SHP77 treated with DMSO at 0.1 percent for 48 hours (cell line): ENCODE measurements at places on chromosomes 3 and 15.

- no peak for DNase-seq
Observed at GRCh38 chr3:155747946-155748290, 3.0 kb upstream of the PLCH1 start.

DNA sequence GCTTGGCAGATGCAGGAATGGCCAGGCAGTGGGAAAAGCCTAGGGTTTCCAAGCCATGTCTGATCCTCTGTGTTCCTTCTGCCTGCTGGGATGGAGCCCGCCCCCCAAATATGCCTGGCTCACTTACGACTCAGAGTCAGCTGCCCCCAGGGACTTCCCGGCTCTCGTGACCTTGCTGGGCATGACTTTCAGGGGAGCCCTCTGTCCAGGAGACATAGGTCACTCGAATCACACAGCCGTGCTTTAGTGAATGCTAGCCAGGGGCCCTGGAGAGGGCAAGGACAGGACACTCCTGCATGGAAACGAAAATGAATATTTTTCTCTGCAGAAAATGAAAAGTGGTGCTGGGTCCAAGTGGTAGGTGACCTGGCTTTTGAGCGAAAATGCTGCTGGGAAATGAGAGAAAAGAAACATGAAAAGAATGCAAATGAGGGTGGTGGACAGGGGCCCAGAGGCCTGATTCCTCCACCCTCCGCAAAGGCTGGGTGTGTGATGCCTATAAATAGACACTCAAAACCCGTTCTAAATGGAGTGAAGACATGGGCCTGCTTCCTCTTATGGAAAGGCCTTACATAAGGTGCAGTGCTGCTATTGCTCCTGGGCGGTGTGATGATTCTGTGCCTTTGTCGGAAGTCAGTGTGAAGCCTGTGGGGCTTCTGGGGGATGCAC lies 107.4 kb downstream of the APBA2 start:
- no peak for DNase-seq

DNA sequence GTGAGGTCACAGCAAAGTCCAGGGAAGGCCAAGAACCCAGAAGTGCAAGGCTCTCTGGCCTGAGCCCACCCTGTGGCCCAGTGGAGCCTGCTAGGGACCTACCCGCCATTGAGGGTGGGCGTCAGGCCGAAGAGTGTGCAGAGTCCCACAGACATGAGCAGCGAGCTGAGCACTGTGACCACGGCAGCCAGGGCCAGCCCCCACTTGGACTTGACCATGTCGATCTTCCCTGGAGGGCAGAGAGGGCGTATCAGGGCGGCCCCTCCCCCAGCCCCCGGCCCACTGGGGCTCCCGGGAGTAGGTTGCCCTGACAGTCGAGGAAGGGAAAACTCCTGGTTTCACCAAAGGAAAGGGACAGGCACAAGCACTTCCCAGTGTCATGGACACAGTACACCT lies 44.6 kb downstream of the PTPN23 start:
- DNase-seq: no peak

DNA sequence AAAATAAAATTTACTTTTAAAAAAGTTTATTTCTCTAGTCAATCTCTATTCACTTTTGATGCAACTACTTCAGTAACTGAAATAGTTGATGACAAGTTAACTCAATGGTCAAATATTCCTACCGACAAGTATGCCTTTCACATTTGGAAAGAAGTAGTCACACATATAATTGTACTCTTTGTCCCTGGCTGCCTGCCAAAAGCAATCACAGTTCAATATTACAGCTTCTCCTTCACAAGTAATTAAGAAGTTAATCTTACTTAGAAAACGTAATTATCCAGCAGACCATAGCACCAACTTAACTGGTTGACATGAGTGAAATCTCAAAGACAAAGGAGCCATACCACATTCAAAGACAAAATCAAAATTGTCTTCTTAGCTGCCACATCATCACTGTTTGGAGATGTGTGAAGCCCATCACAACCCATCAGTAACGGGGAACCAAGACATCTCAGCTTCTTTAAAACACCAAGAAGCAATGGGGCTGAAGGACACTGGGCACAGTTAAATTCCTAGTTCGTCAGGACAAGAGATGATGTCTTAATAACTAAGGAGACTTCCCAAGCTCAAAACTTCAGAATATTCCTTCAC lies 86.1 kb downstream of the PLCH1 start:
- no peak for DNase-seq

DNA sequence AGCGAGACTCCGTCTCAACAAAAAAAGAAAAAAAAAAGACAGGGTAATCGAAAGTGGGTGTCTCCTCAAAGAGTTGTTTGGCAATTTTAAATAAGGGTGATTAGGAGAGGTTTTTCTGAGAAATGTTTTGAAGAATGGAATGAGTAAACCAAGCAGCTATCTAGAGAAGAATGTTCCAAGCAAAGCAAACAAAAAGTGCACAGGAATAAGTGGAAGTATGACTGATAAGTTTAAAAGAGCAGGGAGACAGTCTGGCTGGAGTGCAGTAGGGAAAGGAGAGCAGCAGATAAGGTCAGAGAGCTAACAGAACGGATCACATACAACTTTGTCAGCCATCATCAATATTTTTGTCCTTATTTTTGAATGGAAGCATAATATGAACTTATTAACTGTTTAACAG lies 853.5 kb downstream of the TUSC7 start:
- DNase-seq: no peak

DNA sequence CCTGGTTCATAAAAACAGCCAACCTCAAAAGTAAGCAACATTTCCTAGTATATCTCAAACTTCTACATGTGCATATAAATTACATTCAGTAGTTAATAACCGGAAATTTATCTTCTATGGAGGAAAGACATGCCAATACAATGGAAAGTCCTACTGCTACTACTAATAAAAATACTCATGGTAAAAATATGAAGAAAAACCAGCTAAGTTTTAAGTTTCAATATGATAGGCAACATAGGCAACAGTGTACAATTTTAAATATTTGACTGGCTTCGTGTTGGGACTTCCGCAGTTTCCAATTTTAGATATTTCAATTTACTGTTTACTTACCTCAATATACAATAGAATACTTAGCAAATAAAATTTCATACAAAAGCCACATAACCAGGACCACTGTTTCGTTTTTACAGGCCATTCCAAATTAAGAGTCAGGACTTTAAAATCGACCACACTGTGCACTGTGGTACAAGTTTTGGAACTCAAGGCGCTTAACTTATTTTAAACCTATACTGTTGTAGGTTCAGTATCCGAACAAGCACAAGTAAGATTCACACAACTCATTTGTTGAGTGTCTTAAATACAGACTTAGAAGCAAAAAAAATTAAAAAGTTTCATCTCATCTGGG lies 2.9 kb downstream of the NAA50 start:
- no peak for DNase-seq

- no peak for DNase-seq
Observed at GRCh38 chr3:185470323-185470722, 28.5 kb downstream of the TMEM41A start.

DNA sequence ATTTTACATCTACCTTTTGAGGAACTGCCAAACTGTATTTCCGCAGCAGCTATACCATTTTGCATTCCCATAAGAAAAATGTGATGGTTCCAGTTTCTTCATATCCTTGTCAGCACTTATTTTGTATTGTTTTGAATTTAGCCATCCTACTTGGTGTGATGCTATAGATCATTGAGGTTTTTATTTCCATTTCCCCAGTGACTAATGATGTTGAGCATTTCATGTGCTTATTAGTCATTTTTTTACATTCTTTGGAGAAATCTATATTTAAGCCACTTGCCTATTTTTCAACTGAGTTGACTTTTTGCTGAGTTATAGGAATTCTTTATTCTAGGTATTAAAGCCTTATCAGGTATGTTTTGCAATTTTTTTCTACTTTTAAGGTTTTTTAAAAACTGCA lies 347.6 kb upstream of the RARB start:
- DNase-seq: no peak

- no peak for DNase-seq
Observed at GRCh38 chr3:20747741-20748140, 561.7 kb upstream of the SGO1 start.
